ENCODE measurements at places on chromosomes 11 and 22. TPM values are rescaled to one million over a fixed set of nuclear protein-coding genes. Genes with fewer than 3 reads are reported as not detected.

The DMC1 gene
- not detected for total RNA-seq

The HTR3A gene
- not detected for total RNA-seq

The MYBPC3 gene
- not detected for total RNA-seq

The TMEM123 gene
- total RNA-seq, result 234 TPM

The PIK3IP1 gene
- 22.3 TPM for total RNA-seq

The TMEM126A gene
- 47.2 TPM for total RNA-seq

DNA sequence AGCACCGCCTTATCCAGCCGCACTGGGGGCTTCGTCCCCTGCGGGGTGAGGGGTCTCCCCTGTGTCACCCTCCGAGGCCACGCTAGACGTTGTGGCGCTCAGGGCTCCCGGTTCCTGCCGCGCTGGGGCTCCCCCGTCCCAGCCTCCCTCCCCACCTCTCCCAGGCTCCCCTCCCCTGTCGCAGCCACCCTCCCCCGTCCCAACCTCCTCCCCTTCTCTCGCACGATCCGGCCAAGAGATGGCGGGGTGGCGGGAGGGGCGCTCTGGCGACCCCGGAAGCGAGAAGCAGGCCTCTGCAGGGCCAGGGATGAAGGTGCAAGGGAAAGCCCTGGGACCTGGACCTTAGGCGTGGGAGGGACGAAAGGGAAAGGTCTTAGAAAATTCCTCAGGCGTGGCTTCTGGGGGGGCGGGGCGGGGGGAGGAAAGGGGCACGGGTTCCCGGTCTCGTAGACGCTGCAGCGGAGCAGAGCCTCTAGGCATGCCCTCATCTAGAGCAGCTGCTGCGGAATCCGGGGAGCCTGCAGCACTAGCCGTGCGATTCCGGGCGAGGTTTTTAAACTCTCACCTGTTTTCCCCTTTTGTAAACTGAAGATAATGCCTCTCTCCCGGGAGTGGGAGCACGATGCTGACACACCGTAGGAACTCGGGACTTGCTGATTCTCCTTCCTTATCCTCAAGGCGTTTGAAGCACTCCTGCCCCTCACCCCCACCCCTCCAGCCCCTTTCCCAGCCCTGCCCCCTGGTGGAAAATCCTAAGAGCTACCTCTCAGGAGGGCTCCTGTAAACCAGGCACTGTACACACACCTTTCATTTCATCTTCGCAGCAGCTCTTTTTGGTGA lies 14.4 kb downstream of the KCNJ5 start:
- H3K36me3 ChIP-seq, result no peaks in the 10 kb centered on the region
- H3K4me3 ChIP-seq, result peak overlapping the region; percentile 37
- no peaks in the 10 kb centered on the region for H3K27me3 ChIP-seq
- DNase-seq, result no peak
- no peak overlapping the region for H3K27ac ChIP-seq
- H3K4me1 ChIP-seq, result peaks cover 37% of the 10 kb centered on the region

- H3K4me1 ChIP-seq, result peaks cover 14% of the 10 kb centered on the region
- H3K27ac ChIP-seq, result no peak within 1 kb of the TSS
- H3K36me3 ChIP-seq, result no peaks in the 10 kb centered on the region
Measured at GRCh38 chr11:118530683-118531596, at the start of gene TMEM25. Gene TMEM25, plus strand, starts transcription at chr11:118531192. Its CDS starts 610 bp downstream, at chr11:118531802.

DNA sequence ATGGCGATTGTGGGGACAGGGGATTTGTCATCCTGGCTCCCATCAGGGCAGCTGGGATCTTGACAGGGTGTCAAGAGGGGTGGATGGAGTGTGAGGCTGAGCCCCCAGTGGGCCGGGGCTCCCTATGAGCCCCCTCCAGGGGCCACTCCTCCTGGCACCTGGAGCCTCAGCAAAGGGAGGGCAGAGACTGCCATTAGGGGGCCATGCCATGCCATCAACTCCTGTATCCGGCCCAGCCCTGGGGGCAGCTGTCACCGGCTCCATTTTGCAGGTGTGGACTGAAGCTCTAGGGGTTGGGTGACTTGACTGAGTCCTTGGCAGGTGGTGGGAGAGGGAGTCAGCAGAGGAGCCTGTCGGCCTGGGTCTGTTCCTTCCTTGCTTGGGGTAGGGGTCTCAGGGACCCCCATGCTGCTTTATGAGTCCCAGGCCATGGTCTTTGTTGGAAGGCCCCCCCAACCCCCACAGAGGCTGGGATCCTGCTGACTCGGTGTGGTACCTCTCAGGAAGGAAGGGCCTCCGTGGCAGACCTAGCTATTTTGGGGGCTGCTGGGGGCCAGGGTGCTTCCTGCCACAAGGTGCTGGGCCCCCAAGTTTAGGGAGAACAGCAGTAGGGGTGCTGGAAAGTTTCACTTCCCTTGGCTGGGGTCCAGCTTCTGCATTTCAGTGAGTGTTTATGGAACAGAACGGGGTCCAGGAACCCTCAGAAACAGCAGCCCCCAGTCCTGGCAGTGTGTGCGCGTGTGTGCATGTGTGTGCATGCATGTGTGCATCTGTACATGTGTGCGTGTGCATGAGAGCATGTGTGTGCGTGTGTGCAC lies 1.5 kb downstream of the ACY3 start:
- DNase-seq, result no peak
- H3K4me3 ChIP-seq, result no peak overlapping the region
- peaks cover 2% of the 10 kb centered on the region for H3K27me3 ChIP-seq
- no peaks in the 10 kb centered on the region for H3K4me1 ChIP-seq
- H3K36me3 ChIP-seq, result no peaks in the 10 kb centered on the region

DNA sequence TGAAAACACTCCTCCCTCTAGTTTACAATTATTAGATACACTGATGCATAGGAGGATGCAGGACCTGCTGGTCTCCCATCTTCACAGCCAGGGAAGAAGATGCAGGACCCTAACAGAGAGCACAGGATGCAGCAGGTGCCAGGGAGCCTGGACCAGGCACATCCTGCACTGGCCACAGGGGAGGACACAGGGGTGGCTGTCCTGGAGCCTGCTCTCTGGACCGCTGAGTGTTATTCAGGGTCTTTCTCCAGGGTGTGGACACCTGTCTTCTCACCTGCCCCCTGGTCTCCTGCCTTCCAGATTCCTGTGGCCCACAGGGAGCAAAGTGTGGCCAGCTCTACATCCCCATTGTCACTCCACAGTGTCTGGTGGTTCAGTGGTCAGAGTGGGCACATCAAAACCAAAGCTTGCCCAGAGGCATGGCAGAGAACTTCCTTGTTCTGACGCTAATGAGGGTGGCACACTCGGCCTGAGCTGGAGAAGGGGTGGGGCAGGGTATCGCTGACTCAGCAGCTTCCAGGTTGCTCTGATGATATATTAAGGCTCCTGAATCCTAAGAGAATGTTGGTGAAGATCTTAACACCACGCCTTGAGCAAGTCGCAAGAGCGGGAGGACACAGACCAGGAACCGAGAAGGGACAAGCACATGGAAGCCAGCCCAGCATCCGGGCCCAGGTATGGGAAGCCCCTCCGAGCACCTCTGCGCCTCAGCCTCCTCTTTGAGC lies at the start of gene APOBEC3A:
APOBEC3A (plus strand) TSS at position 564 of the 725 bp plus-strand sequence; CDS start at position 647, 83 bp downstream.
- H3K36me3 ChIP-seq, result no peaks in the 10 kb centered on the region
- no peak within 1 kb of the TSS for H3K4me3 ChIP-seq
- peaks cover 11% of the 10 kb centered on the region for H3K27me3 ChIP-seq
- no peak within 1 kb of the TSS for H3K27ac ChIP-seq
- DNase-seq, result no peak

DNA sequence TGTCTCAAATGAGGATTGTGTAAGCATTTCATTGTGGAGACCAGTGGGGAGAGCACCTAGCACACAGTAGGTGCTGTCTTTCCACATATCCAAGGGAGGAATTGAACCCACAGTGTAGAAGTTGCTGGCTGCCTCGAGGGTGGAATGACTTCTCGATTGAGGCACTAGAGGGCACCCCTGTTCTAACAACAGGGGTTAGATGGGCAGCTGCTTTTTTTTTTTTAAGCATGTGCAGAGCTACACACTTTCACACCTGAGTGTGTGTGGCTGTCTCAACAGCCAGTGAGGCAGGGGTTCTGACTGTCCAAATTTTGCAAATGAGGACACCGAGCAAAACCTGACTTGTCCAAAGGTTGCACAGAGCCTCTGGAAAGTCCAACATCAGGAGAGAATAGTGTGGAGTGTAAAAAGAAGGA lies 118.2 kb upstream of the CRYBB3 start:
- no peaks in the 10 kb centered on the region for H3K27me3 ChIP-seq
- H3K36me3 ChIP-seq, result no peaks in the 10 kb centered on the region
- no peak for DNase-seq
- no peak overlapping the region for H3K27ac ChIP-seq

DNA sequence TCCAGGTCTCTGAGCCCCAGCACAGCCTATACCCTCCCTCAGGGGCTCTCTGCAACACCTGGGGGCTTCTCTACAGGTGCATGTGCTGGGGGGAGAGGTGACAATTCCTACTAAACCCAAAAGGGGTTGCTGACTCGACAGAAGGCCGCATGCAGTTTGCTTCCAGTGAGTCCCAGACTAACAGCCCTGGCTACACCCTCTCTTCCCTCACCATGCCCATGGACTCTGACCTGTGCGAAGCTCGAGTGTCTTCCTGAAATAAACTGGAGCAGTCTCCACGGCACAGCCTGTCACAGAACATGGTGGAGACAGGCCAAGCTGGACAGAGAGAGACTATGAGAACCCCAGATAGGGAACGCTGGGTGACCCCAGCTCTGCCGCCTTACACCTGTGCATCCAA lies 16.6 kb downstream of the PLEKHA7 start:
- H3K4me3 ChIP-seq, result no peak overlapping the region
- no peak for DNase-seq

DNA sequence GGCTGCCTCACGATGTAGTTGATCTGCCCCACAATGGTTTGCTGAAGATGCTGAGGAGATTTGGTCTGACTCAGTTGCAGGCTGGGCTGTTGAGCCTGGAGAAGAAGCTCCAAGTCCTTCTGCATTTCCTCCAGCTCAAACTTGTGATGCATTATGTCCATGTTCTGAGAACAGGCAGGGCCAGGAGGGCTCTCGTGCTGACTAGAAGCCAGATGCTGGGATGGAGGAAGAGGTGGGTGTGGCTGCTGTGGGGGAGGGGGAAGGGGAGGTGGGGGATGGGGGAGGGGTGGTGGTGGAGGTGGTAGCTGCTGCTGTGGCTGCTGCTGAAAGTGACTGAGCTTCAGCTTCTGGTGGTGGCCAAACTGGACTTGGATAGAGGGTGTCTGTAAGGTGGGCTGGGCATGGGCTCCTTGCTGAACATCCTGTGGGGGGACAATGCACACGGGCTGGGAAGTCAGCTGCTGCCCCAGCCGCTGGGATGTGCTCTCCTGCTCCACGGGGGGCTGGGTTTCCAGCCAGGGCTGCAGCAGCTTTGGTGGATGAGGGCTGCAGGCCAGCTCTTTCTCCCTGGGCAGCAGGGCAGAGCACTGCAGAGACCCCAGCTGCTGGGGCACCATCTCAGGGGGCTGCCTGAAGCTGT lies 42.1 kb downstream of the TRIM66 start:
- H3K4me1 ChIP-seq, result peaks cover 6% of the 10 kb centered on the region
- DNase-seq, result no peak
- H3K4me3 ChIP-seq, result no peak overlapping the region

DNA sequence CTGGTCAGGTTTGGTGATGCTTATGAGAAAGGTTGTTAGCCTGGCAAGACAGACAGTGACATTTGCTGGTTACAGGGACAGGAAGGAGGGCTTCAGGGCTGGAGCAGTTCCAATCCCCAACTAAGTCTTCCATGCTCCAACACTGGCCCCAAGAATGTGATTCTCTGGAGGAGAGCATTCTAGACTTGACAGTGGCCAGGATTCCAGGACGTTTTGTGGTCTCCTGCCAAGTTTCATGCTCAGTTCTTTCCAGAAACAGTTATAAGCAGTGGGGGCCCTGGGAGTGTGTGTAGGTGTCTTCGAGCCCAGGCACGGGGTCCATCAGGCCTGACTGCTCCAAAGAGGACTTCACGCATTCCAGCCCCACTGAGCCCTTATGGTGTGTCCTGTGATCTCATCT lies 8.9 kb upstream of the GRK3 start:
- H3K27me3 ChIP-seq, result peaks cover 15% of the 10 kb centered on the region
- H3K4me3 ChIP-seq, result no peak overlapping the region
- peak; percentile 23 for DNase-seq
- H3K27ac ChIP-seq, result no peak overlapping the region

DNA sequence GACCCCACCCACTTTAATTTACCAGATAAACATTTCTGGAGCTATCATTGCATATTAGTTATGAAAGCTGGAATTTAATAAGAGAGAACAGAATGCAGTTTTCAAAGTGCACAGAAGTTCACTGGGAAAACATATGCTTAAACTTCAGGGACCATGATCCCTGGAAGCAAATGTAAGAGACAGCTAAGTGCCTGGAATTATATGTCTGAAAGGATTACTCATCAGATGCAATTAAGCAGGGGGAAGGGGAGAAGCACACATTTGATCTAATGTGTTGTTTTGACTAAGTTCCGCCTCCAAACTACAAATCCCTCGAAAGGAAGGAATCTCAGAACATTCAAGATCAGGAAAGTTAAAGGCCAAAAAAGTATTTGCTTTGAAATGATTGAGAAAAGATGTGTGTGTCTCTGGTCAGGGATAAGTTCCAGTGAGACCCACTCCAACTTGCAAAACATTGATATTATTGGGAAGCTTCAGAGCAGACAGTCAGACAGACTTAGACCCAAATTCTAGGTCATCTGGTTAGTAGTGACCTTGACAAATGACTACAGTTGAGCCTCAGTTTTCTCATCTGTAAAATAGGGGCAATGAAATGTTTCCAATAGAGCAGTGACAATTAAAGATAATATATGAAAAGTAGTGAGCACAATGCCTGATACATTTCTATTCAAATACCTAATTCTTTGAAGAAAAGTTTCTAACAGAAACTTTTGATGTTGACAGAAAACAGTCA lies 147.6 kb downstream of the ME3 start:
- H3K36me3 ChIP-seq, result no peaks in the 10 kb centered on the region
- peaks cover 24% of the 10 kb centered on the region for H3K4me1 ChIP-seq
- H3K27me3 ChIP-seq, result no peaks in the 10 kb centered on the region
- DNase-seq, result peak; percentile 77
- H3K4me3 ChIP-seq, result peak overlapping the region; percentile 24

DNA sequence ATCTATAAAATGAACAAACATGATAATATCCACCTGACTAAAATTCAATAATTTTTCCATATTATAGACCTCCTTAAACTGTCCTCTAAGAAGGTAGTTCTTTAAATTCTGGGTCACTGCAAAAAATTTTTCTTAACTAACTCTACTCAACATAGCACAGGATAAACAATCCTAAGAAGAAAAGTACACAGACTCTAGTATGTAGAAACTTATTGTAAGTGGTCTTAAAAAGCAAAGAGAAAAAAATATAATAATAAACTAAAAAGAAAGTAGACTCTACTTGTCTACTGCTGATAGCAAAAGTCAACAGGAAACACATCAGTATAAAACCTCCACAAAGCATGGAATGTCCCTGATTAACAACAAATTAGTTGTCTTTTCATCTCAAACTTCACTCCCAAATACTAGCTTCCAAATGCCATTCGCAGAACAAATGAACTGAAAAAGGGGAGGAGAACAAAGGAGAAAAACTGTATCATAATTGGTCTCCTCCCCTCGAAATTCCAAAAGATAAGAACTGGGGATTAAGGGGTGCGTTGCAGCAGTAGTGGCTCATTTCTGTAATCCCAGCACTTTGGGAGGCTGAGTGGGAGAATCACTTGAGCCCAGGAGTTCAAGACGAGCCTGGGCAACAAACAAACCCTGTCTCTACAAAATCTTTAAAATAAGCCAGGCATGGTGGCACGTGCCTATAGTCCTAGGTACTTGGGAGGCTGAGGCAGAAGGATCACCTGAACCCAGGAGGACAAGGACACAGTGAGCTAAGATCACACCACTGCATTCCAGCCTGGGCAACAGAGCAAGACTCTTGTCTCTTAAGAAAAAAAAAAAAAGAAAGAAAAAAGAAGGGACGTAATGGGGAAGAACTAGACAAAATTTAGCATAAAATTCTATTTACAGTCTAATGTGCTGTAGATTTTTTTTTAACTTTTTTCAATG lies 6.5 kb downstream of the FCHSD2 start:
- no peaks in the 10 kb centered on the region for H3K36me3 ChIP-seq
- no peaks in the 10 kb centered on the region for H3K27me3 ChIP-seq
- H3K27ac ChIP-seq, result no peak overlapping the region
- H3K4me1 ChIP-seq, result peaks cover 7% of the 10 kb centered on the region
- DNase-seq, result no peak
- H3K4me3 ChIP-seq, result no peak overlapping the region

All from astrocyte (in vitro differentiated cells and primary cell).